ENCODE measurements at places on chromosomes 2 and 18.

GRCh38 chr2:226655871-226656270, 143.7 kb downstream of the IRS1 start:
- DNase-seq: no peak

DNA sequence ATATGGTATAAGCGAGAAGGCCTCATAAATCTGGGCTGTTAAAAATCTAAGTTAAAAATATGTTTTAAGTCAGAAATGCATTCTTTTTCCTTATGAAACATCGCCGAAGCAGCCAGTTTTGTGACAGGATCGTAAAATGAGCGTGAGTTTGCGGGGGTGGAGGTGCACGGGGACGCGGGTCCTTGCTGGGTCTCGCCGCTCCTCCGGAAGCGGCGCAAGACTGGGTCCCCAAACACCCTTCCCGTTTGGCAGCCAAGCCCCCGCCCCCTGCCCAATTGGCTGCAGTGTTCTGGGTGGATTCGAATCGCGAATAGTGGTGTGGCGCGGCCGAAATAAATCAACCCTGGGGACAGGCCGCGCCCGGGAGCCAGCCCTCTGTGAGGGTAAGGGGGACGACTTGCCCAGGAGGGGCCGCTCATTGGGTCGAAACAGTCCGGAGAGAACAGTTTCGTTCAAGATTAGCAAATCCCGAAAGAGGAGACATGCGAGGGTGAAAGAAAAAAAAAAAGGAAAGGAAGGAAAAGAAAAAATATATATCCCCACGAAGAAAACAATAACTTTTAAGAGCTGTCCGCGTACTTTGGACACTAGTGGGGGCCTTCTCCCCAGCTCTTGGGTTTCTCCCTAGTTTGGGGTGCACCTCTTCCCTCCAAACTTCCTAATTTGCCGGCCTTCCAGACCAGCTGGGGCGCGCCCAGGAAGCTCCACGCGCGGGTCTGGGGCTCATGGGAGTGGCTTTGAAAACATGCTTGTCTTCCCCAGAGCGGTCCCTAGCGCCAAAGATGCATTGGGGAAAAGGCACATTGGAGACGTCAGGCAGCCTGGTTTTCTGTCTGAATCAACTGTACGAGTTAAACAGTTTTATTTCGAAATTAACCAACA, 3.1 kb upstream of the GATA6 start:
- DNase-seq: no peak

GRCh38 chr2:30736461-30737325, 70.6 kb downstream of the CAPN13 start:
- no peak for DNase-seq

GRCh38 chr18:31252522-31252921, 65.4 kb upstream of the DSG1 start:
- DNase-seq: no peak

- DNase-seq: no peak
Observed at GRCh38 chr2:199677881-199678280, 173.1 kb downstream of the FTCDNL1 start.

- no peak for DNase-seq
Observed at GRCh38 chr2:64115808-64116598, 28.2 kb downstream of the PELI1 start.

DNA sequence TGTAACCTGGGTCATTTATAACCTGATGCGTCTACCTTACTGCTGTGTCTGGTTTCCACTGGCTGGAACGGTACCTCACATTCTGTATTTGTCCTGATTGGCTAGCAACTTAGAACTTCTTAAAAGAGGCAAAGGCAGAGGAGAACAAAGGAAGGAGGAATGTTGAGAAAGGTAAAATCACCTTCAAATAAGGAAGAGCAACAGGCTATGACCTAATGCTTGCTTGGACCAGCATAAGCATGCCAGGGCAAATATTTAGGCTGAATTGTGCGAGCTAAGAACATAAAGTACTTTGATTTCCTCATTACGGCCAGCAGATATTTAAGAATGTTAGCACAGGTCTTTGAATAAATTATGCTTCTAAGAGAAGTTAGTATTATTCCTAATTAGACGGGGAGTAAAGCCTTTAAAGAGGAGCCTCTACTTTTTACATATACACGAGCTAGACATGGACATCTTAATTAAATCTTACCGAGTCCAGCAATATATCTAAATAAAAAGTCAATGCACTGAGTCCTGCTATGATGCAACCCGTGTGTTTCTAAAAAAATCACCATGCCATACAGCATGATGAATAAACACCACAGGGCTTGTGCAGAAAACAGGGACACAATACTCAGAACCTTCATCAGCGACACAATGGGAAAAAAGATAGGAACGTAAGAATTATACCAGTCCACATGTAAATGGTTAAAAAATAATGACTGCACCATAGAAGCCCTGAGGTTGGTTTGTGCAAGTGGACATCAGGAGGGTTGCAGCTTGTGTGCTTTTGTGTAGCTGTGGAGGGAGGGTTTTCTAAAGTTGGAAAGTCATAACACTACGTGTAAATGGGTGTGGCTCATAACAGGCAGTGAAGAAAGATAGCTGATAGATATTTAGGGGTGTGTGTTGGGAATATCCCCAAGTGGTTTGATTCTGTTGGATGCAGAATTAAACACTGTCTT, 14.2 kb downstream of the SEPTIN2 start:
- no peak for DNase-seq

DNA sequence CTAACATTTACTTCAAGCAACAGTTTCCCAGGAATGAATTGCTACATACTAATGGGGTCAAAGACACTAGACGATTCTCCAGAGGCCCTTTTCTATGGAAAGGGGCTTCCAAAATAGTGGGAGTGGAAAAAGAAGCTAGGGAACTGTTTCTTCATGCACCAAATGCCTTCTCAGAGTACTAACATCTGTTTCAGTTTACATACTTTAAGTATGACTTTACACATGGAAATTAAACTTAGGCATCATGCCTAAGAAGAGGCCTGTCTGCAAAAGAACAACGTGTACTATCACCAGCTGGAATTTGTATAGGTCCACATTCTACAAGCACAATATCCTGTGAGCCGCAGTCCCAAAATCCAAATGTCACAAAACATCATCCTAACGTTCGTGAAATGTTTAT, 29.4 kb upstream of the WDR75 start:
- no peak for DNase-seq

GRCh38 chr2:47566207-47566858, 163.4 kb downstream of the MSH2 start:
- DNase-seq: no peak

GRCh38 chr2:70046534-70046933, 40.7 kb upstream of the PCBP1 start:
- DNase-seq: no peak
